Fibroblast of skin of abdomen (primary cell): ENCODE measurements at places on chromosomes 16 and 17.

- DNase-seq = no peak
These were observed 5.5 kb downstream of the PPP1R9B start for GRCh38 chr17:50144845-50145531.

DNA sequence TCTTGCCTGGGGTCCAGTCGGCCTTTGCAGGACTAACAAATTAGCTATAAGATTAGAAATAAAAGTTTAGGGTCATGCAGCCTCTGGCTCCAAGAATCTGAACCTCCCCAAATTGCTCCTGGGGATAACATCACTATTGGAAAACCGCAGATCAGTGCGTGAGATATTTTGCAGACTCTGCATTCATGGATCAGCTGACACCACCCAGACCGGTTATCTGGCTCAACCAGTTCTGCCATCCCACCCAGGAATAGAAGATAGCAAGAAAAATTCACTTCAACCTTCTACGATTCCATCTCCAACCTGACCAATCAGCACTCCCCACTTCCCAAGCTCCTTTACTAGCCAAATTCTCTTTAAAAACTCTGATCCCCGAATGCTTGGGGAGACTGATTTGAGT is 4.3 kb upstream of the PGS1 start:
- no peak for DNase-seq

GRCh38 chr17:29129731-29130130 is 50.5 kb downstream of the MYO18A start:
- DNase-seq = no peak

GRCh38 chr16:20410121-20410723 is 888 bp downstream of the ACSM5 start:
- DNase-seq = no peak

GRCh38 chr16:56872863-56873391 is 7.9 kb downstream of the SLC12A3 start:
- DNase-seq = no peak

DNA sequence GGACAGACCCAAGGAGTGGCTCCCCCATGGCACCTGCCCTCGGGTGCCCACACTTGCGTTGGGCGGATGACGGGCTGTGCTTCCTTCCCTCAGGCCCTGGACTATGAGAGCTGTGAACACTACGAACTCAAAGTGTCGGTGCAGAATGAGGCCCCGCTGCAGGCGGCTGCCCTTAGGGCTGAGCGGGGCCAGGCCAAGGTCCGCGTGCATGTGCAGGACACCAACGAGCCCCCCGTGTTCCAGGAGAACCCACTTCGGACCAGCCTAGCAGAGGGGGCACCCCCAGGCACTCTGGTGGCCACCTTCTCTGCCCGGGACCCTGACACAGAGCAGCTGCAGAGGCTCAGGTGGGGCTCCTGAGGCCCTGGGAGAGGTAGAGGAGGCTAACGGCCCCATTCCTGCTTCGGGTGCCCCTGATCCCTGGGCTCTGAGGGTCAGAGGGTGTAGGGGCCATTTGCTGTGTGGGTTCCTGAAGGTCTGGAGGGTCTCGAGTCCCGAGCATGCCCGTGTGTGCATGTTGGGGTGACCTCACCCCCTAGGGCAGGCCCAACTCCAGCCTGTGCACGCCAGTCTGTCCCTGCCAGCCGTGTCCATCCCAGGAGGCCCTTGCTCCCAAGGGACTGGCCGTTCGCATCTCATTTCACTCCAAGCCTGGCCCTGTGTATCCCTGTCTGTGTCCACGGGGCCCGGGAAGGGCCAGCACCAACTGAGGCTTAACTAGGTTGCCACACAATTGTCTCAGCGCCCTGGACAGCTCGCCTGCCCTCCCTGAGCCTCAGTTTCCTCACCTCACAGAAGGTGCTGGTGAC is 10.0 kb downstream of the SLC22A31 start:
- no peak for DNase-seq

- no peak for DNase-seq
These were observed 19.6 kb upstream of the ATP2A3 start for GRCh38 chr17:3983606-3984484.

DNA sequence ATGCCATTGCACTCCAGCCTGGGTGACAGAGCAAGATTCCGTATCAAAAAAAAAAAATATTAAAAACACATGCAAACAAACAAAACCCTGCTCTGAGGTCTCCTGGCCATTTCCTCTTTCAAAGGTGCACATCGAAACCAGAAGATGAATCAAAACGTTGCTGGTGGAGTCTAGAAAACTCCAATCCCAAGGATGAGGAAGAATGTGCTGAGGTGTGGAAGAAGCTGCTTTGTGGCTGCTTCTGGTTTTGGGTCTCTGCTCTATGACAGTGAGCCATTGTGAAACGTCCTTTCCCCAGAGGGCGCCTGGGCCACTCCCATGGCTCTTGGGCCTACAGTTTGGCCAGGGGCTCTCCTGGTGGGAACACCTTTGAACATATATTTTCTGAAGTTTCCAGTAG is 112.6 kb downstream of the IRF8 start:
- no peak for DNase-seq

GRCh38 chr17:33142705-33143299 is 150.3 kb downstream of the ASIC2 start:
- DNase-seq = peak; percentile 12
